ENCODE measurements at places on chromosomes 5 and 9.

DNA sequence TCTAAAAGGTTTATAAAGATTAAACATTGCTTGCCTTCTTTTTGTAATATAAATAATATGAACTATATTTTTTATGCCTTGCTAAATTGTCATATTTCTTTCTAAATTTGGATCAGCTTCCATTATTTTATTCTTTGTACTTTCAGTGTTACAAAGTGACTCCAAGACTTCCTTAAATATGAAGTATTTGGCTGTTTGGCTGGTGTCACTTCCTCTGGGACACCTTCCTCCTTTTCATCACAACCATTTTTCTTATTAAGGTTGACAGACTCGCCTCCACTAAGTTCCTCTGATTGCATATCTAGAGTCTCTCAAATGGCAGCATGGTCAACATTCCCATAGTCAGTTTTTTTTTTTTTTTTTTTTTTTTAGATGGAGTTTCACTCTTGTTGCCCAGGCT lies 73.8 kb upstream of the SLC1A1 start:
- DNase-seq, result no peak

DNA sequence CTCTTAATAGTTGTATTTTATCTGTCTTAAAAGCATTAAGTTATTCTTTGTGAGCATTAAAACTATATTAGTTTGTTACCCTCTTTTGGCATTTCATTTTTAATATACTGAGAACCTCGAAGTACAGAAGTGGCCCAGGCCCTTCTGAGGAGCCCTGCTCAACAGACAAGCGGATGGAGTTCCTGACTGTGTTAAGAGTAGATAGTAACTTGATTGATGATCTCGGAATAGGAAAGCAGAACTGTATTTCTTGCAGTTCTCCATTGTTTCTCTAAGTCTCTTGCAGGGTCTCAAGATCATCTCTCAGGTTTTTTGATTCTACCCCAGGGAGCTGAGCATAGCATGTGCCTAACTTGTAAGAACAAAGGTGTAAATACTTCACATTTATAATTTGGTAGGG lies 139.6 kb downstream of the SMARCA2 start:
- no peak for DNase-seq

GRCh38 chr5:125331987-125332598 lies 585.7 kb upstream of the ZNF608 start:
- DNase-seq, result no peak

- no peak for DNase-seq
These were observed 75.5 kb upstream of the CDK20 start for GRCh38 chr9:88049677-88050307.
